ENCODE measurements at places on chromosomes 16 and 17.

DNA sequence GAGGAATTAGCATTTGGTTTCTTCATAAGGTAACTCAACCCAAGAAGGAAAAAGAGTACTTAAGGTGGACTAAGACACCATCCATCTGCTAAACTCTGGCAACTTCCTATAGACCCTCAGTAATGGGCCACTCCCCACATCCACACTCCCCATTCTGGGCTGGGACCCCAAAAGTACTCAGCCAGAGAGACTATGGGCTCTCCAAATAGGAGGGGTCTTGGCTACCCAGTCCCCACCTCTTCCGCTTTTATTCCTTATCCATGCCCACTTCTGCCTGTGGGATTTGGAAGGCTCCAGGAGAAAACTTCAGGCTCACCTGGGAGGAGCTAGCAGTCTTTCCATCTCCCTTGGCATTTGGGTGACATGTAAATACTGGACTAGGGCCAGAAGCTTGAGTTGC is 164.5 kb upstream of the CCL2 start:
- no peak overlapping the region for H3K27ac ChIP-seq
- no peak overlapping the region for H3K4me3 ChIP-seq
- DNase-seq, result no peak

DNA sequence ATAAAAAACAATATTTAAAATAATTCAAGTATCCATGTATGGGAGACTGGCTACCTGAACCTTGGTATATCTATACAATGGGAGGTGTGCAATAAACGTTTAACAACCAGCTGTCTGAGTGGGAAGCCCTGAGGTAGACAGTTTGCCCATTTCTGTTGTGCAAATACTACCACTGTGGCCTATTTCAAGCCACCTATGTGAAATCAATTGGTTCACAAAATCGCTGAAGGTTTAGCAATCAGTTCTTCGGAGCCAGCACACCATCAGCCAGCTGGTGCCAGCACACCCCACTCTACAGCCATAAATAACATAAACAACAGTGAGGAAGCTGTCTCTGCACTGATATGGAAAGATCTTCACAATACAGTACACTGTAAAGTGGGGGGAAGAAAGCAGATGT is 46.7 kb upstream of the KDM8 start:
- H3K27ac ChIP-seq, result no peak overlapping the region
- no peaks in the 10 kb centered on the region for H3K27me3 ChIP-seq
- H3K4me1 ChIP-seq, result peaks cover 8% of the 10 kb centered on the region
- H3K36me3 ChIP-seq, result no peaks in the 10 kb centered on the region
- H3K4me3 ChIP-seq, result no peak overlapping the region
- DNase-seq, result no peak

- no peaks in the 10 kb centered on the region for H3K4me1 ChIP-seq
- H3K4me3 ChIP-seq, result no peak overlapping the region
- no peak overlapping the region for H3K27ac ChIP-seq
- DNase-seq, result no peak
- H3K36me3 ChIP-seq, result 0 out of 2 replicates have a peak, but pooled peaks cover 5% of the 10 kb centered on the region
Measured at GRCh38 chr16:53598511-53599275, 95.7 kb upstream of the AKTIP start.

DNA sequence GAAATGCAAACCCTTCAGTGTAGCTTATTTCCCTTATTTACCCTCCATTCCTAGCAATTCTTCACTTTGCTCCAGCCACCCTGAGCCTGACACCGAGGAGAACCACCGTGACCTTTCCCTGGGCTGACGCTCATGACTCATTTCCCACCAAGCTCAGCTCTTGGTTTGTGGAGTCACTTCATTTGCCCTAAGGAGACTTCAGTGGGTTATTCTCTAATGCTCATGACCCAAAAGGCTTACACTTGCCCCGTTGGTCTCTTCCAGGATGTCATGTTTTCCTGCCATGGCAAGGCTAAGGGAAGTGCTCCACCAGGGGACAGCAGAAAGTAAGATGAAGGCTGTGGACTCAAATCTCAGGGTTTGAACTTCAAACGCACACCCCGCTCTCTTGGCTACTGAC is 161.0 kb downstream of the CBLN1 start:
- H3K4me3 ChIP-seq, result no peak overlapping the region
- peaks cover 2% of the 10 kb centered on the region for H3K27me3 ChIP-seq
- H3K36me3 ChIP-seq, result no peaks in the 10 kb centered on the region
- DNase-seq, result no peak

DNA sequence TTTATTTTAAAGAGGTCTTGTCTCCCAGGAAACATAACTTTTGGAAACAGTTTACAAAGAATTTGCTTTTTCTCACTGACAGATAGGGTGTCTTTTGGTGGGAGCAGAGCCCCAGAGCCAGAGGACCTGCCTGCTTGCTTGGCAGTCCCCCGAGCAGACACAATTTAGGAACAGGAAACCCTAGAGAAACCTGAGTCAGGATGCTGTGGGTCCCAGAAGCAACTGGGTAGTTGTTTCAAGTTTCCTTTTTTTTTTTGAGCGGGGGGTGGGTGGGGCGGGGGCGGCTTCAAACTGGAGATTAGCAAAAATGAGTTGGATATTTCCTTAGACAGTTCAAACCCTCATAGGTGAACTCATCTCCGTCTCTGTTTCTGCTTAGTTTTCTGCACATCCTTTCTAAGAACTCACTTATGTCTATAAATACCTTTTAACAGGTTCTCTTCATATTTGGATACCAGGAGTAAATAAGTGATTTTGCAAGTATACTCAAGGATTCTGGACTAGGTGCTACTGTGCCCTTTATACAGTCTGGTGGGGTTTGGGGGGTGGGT is 135.1 kb downstream of the PRKCA start:
- peak; percentile 44 for DNase-seq
- H3K27me3 ChIP-seq, result no peaks in the 10 kb centered on the region
- peaks cover 38% of the 10 kb centered on the region for H3K4me1 ChIP-seq
- no peaks in the 10 kb centered on the region for H3K36me3 ChIP-seq
- H3K4me3 ChIP-seq, result no peak overlapping the region

- no peak for DNase-seq
- no peaks in the 10 kb centered on the region for H3K36me3 ChIP-seq
- no peak overlapping the region for H3K27ac ChIP-seq
- no peak overlapping the region for H3K4me3 ChIP-seq
- no peaks in the 10 kb centered on the region for H3K27me3 ChIP-seq
- H3K4me1 ChIP-seq, result no peaks in the 10 kb centered on the region
Measured at GRCh38 chr17:71330099-71330375, 790.8 kb upstream of the SOX9 start.

- no peak overlapping the region for H3K27ac ChIP-seq
- H3K36me3 ChIP-seq, result no peaks in the 10 kb centered on the region
- H3K27me3 ChIP-seq, result no peaks in the 10 kb centered on the region
- no peaks in the 10 kb centered on the region for H3K4me1 ChIP-seq
Measured at GRCh38 chr16:27424772-27425498, 23.0 kb downstream of the IL21R start.

- H3K27ac ChIP-seq, result no peak overlapping the region
- H3K4me1 ChIP-seq, result no peaks in the 10 kb centered on the region
- H3K36me3 ChIP-seq, result no peaks in the 10 kb centered on the region
- peaks cover 60% of the 10 kb centered on the region for H3K27me3 ChIP-seq
- no peak overlapping the region for H3K4me3 ChIP-seq
Measured at GRCh38 chr17:48181653-48182052, 74.1 kb downstream of the SNX11 start.

GRCh38 chr16:58222532-58223316 is 24.8 kb upstream of the CSNK2A2 start:
- H3K27me3 ChIP-seq, result peaks cover 4% of the 10 kb centered on the region
- no peak overlapping the region for H3K27ac ChIP-seq
- DNase-seq, result no peak
- no peaks in the 10 kb centered on the region for H3K4me1 ChIP-seq
- H3K4me3 ChIP-seq, result no peak overlapping the region

DNA sequence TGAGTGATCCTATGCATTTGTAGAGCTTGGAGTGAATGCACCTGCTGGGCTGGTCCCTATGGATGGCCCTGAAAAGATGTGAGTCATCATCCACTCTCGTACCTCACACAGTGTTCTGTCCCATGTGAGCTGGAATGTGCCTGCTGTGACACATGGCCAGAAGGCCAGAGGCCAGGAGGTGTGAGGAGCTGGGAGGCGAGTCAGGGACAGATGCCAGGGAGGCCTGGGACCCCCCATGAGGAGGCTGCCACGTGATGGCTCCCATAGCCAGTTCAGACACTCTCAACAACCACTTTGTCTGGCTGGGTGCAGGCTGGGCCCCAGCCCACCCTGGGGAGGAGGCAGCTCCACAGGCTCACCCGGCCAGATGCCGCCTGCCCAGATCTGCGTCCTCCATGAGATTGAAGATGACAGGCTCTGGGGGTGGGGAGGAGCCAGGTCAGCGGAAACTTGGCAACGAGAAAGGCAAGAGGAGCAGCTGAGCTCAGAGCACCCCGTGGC is 168.8 kb downstream of the C16orf78 start:
- no peaks in the 10 kb centered on the region for H3K27me3 ChIP-seq
- H3K4me3 ChIP-seq, result no peak overlapping the region
- H3K4me1 ChIP-seq, result no peaks in the 10 kb centered on the region
- no peaks in the 10 kb centered on the region for H3K36me3 ChIP-seq
- DNase-seq, result no peak

DNA sequence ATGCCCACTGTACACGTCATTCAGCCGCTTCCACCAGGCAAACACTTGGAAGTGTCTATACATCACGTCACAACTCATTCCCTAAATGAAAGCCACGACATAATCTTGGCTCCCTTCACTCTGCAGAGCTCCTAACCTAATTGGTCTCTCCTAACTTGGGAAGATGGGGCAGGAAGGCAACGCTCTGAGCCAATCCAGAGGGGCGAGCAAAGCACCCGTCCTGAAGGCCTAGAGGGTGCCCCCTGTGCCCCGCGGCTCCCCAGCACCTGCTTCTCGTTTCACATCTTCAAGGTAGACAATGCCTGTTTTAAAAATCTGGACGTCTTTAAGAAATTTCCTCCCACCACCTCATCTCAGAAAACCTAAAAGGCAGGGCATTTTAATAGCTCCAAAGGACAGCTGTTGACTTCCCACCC is 1.0 kb downstream of the CSNK2A2 start:
- H3K4me1 ChIP-seq, result peaks cover 36% of the 10 kb centered on the region
- peak overlapping the region; percentile 97 for H3K4me3 ChIP-seq
- peaks cover 11% of the 10 kb centered on the region for H3K27me3 ChIP-seq

DNA sequence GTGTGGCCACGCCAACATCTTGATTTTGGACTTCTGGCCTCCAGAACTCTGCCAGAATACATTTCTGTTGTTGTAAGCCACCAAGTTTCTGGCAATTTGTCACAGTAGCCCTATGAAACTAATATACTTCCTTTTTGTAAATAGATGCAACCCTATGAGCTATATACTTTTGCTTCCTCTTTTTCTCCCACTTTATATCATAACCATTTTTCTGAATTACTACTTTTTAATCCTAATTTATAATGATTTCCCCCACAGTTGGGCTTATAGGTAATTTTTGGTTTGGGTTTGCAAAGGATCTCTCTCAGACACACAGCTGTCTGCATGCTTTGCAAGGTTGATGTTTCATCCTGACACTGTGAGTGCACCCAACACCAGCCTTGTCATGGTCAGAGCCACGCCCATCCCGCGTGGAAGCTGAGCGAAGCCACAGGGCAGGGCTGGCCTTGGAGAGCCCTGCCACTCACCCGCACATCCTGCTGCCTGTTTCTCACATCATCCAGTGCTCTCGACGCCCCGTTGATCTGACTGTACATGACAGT is 5.8 kb downstream of the TRIM25 start:
- H3K4me1 ChIP-seq, result peaks cover 39% of the 10 kb centered on the region
- DNase-seq, result no peak
- H3K36me3 ChIP-seq, result peaks cover 69% of the 10 kb centered on the region
- no peak overlapping the region for H3K27ac ChIP-seq
- no peak overlapping the region for H3K4me3 ChIP-seq
- no peaks in the 10 kb centered on the region for H3K27me3 ChIP-seq

DNA sequence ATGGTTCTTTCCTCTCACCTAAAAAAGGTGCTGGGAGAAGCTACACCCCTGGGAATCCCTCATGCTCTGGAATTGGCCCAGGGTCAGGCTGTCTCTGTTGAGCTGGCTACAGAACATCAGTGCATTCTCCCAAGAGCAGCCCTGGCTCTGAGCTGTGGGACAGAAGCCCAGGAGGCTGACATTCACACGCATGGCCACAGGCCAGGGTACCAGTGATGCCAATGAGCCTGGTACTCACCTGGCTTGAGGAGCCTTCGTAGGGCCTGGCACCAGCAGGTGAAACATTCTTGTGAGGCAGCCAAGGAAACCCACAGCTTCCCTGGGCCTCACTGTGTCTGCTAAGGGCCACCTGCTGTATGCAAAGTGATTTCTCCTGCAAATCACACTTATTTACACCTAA is 121.7 kb upstream of the CCL2 start:
- no peak for DNase-seq
- no peak overlapping the region for H3K4me3 ChIP-seq
- H3K27me3 ChIP-seq, result peaks cover 26% of the 10 kb centered on the region
- H3K36me3 ChIP-seq, result no peaks in the 10 kb centered on the region
- no peaks in the 10 kb centered on the region for H3K4me1 ChIP-seq

DNA sequence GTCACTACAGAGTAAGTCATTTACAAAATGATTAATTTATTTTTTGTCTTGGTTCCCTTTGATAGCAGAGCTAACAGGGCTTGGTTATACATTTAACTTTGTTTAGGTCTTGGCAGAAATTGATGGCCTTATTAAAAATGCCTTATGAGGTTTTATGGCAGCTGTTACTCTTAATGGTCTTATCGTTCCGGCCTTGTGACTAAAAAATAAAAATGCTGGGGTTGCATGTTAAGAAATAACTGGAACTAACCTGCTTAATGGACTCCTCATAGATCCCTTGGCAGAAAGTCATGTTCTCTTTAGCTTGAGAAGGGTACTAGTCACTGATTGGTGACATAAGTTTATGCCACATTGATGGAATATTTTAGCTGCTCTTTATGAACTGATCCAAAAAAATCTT is 18.3 kb downstream of the COX11 start:
- no peak for DNase-seq
- no peaks in the 10 kb centered on the region for H3K4me1 ChIP-seq

- no peaks in the 10 kb centered on the region for H3K27me3 ChIP-seq
- H3K4me1 ChIP-seq, result peaks cover 4% of the 10 kb centered on the region
- H3K27ac ChIP-seq, result no peak overlapping the region
- no peak for DNase-seq
- peaks cover 77% of the 10 kb centered on the region for H3K36me3 ChIP-seq
Measured at GRCh38 chr17:81558941-81559806, 7.0 kb upstream of the FAAP100 start.

DNA sequence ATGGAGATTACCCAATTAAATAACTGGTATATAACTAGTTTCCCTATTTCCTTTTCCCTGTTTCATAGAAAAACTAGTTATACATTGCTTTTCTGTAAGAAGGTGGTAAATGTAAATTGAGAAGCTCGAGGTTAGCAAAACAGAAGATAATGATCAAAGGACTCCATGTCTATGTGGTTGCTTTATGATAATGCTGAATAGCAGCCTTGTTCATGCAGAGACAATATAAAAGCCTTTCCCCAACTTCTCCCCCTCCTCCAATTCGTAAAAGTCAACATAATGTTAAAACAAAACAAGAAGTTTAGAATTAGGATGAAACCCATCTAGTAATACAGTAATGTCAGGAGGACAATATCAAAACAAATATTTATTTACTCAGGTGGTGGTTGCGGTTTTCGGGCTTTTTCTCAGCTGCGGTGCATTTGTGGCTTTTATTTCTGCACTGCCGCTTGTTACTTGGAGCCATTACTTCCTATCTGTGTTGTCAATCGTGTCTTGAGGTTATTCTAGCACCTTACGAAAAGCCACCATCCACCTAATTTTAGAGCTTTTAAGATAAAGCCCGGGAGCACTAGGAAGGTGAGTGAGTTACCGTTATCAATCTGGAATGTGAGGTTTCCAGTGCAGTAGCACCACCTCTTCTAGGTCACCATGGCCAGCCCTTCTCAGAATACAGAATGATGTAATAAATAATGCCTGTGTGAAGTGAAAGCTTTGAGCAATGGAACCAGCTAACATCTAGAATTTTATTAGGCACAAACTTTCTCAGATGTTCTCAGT is 297.5 kb downstream of the CDH13 start:
- no peaks in the 10 kb centered on the region for H3K36me3 ChIP-seq
- DNase-seq, result peak; percentile 24
- H3K4me1 ChIP-seq, result no peaks in the 10 kb centered on the region

All from DND-41 (cell line).